NCI-H1694 (cell line): ENCODE measurements at places on chromosomes 11 and 22.

DNA sequence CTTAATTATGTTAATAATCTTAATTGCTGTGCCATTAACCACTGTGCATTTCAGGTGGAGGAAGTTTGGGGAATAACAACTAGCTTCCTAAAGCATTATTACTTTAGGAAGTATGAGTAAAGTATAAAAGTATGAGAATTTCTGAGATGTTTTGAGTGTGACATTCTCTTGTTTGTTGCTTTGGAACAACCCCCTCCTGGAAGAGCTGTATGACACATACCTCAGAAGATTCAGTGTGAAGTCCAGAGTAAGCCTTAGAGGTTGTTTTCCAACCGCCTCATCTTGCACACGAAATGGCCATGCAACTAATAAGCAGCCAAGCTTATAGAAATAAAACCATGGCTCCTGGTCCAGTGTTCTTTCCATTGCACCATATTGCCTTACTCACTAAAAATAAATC lies 21.7 kb downstream of the CCDC81 start:
- DNase-seq, result no peak

DNA sequence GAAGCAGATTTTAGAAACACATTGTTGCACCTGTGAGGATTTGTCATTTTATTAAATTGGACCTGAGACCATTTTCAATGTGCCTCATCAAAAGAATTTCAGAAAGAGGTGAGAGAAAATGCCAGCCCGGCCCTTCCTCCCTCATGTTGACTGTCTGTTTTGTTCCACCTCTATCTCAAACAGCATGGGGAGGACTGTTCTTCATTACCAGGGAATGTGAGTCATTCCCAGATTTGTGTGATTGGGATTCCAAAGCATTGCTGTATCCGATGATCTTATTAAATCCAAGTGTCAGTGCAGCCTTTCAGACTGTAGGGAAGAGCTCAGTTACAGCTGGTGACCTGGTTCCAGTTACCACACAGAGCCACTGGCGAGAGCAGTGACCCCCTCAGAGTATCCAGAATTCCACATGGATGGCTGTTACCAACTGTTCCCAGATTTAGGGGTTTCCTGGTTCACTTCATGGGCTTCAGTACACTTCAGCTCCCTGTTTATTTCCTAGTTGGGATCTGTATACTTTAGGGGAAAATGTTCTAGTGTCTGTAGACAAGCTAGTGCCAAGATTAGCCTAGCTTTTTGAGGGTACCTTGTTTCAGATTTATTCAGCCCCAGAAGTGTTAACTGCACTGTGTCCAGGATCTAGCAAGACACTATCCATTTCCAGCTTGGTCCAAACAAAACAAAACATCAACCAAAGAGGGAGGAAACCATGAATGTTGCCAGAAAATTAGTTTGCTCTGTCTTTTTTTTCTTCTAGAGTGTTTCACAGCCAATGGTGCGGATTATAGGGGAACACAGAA lies 20.9 kb downstream of the KREMEN1 start:
- no peak for DNase-seq

DNA sequence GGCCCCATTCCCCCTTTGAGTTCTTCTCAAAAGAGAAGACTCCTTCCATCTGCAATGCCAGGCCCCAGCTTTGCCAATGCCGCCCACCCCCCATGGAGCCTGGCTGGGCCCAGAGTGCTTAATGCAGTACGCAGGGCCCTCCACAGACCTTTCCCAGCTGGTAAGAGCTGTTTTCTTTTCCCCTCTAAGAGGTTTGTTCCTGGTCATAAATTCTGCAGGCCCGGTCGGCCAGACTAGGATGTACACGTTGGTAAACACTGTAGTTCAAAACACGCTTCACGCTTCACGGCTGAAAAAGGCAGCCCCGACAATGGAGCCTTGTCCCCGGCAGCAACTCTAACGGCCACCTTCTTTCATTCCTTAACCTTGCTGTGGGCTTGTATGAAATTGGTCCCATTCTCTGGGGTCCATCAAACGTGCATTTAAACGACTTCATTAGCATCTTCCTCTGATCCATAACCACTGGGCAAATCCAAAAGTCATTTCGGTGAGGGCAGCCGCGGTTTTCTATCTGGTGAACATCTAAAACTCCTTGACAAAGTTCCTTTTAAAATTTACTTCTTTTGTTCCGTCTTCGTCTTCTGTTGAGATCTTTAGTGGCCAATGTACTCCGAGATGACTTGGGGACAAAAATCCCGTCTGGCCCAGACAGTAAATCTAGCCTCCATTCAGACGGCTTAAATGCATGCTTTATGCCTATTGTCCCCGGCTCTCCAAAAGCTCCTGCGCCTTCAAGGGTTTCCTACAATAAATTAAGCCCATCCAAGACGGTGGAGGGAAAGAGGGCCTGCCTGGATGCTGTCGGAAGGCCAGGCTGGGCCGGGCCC lies 60.0 kb upstream of the MYEOV start:
- DNase-seq, result no peak

GRCh38 chr11:111370902-111371578 lies 8.0 kb downstream of the POU2AF1 start:
- no peak for DNase-seq

DNA sequence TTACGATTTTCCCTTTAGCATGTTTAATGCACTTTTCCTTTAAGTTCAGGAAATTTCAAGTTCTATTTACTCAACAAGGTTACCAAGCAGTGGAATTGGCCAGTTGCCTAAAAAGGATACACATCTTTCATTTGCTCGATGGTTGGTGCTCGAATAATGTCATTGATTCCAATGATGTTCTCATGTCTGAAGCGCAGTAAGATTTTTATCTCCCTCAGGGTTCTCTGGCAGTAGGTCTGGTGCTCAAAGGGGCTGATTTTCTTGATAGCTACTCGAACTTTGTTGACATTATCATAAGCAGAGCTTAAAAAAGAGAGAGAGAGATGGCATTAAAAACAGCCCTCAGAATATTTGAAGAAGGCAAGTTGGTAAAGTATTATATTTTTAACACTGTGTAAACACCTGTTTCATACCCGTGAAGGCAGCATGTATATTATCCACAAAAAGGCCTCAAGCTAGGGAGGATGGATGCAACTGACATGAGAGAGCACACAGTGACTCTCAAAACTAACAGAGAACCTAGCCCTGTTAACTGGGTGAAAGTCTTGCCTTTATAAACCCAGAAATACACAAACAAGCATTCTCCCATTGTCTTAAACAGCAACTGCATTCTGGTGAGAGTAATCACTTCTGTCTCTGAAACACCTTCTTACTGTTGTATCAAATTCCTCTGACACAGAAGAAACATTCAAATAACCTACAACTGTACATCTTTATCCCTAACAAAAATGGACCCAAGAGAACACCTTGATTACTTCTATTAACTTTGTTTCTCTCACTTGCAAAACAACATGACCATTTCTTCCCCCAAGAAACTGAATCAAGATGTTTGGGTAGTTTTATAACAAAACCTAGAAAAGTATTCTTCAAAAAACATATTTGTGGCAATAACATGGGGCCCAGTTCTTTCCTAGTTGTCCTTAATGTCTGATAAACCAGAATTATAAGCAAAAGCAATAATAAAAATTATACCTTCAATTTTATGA lies 59.6 kb downstream of the MAPK1 start:
- DNase-seq, result no peak

DNA sequence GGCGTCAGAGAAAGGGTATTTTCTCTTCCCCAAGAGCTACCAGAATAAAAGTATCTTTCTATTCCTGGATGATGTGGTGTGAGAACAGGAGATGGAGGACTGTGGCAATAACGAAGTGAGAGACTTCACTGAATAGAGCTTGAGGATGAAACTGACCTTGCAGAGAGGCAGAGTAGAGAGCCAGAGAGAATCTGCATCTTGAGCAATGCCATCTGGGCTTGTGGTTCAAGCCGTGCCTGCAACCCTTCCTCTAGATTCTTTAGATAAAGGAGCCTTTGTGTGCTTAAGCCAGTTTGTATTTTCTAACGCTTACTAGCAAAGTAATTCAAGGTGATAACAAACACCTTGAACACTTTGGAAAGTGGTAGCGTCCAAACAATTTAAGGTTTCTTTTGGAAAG lies 2.2 kb downstream of the ME3 start:
- no peak for DNase-seq

- no peak for DNase-seq
These were observed at the start of gene CCDC81 for GRCh38 chr11:86374586-86374985. Gene CCDC81, plus strand, starts transcription at chr11:86374887. Its CDS starts 277 bp downstream, at chr11:86375164.

GRCh38 chr11:70495351-70496310 lies 97.3 kb downstream of the CTTN start:
- no peak for DNase-seq

DNA sequence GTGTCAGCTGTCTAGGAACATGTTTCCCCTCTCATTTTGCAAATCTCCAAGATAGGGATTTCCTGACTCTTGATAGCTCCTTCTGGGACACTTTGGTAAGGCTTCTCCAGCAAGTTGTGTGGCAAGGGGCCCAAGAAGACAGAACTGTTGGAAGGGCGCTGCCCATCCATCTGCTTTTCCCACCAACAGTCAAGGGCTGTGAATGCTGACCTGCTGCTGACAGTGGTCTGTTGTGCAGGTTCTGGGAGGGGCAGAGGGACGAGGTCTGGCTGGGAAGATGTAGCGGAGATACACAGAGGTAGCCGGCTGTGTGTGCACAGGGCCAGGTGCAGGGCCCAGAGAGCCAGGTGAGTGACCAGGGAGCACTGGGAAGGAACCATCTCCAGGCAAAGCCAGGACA lies 12.2 kb downstream of the BCR start:
- DNase-seq, result no peak

DNA sequence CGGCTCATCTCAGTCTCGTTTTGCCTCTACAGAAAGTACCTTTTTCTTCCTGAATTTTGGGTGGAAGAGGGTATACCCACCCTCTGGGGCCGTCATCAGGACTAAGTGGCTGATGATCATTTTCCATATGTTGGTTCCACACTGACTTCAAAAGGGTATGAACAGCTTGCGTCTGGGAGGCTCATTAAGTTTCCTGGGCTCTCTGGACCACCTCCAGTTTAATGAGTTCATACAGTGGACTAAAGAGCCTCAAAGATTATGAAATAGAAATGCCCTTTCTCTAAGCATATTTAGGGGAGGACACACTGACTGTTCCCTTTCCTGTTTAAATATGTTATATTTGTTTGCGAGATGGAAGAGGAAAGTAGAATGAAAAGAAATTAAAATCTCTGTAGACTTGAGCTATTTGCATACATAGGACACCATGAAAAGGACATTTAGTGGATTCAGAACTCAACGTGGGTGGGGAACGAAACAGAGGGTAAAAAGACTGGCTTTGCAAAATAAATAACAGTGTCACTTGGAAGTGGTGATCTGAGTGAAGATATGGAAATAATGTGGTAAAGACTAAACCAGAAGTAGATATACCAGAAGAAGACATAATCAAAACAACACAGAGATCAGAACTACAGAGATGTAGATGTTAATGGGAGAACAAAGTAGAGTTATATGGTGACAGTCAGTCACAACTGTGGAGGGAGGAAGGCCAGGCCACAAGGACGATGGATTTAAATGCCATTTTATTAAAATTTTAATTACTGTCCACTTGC lies 18.7 kb downstream of the LDLRAD3 start:
- DNase-seq, result peak; percentile 39

GRCh38 chr11:58505849-58506248 lies 2.1 kb downstream of the OR5B21 start:
- no peak for DNase-seq

GRCh38 chr11:84316866-84317555 lies 1030.8 kb upstream of the CCDC90B start:
- DNase-seq, result no peak

DNA sequence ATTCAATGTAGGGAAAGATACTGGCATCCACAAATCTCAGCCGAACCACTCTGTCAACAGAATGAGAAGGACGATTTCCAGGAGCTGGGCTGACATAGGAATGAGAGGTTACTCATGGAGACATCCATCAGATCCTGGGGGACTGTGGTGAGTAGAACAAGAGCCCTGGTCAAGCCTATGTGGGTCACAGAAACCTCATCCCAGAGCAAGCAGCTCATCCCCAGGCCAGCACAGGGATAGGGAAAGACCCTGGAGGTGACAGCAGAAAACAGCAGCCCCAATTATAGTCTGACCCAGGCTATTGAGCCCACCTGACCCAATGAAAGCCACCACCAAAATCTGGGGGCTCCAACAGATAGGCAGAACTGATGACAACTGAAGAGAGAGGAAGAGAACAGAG lies 128.0 kb upstream of the SERPIND1 start:
- no peak for DNase-seq

DNA sequence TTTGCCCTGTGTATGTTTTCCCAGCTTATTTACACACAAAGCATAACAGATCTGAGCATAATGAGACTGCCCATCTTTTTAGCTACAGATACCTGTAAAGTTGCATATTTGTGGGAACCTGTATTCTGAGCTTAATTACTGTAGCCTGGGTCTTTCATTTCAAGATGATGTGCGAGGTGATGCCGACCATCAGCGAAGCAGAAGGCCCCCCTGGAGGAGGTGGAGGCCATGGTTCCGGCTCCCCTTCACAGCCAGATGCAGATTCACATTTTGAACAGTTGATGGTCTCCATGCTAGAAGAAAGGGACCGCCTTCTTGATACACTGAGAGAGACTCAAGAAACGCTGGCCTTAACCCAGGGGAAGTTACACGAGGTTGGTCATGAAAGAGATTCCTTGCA lies 1.5 kb downstream of the PPFIA1 start:
- no peak for DNase-seq

GRCh38 chr22:49017482-49018329 lies 810.0 kb downstream of the BRD1 start:
- DNase-seq, result no peak

GRCh38 chr11:110773442-110773841 lies 61.2 kb upstream of the ARHGAP20 start:
- DNase-seq, result no peak

DNA sequence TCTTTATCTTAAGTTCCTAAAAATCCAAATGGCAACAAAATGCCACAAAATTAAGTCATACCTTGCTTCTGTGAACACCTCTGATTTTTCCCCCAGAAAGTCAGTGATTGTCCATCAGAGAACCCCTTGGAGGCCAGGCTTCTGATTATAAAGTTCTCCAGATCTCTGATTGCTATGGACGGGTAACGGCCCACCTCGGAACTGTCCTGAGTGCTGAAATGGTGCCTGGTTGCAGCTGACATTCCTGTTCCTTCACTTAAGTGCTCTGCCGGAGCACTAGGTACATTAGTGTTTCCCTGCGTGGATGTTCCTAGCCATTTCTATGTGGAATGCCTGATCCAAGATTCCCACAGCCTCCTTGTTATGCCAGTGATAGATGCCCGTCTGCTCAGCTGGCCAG lies 85.0 kb downstream of the CHST1 start:
- DNase-seq, result no peak

- DNase-seq, result no peak
These were observed 16.5 kb upstream of the KMT5B start for GRCh38 chr11:68229601-68230000.

- DNase-seq, result no peak
These were observed 16.3 kb downstream of the CPSF7 start for GRCh38 chr11:61413496-61413895.
